WTC11 (cell line): ENCODE measurements at places on chromosomes 6 and 20. TPM values are rescaled to one million over a fixed set of nuclear protein-coding genes. Genes with fewer than 3 reads are reported as not detected.

DNA sequence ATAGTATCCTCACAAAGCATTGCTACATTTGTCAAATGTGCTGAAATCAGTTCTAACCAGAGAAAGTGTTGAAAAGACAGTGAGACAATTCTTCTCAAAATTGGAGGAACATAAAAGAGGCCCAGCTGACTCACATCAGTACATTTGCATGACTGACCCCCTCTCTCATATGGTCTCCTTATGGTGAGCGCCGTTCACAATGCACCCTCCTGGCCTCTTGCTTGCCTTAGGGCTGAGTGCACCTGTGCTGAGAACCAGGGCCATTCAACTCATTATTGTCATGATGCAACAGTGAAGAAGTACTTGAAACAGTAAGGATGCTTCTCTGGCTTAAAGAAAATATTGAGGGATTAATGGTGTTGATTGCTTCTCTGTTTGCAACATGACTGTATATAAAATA lies 375.2 kb upstream of the AGPAT4 start:
- H3K27me3 ChIP-seq, result no peaks in the 10 kb centered on the region; the same call in 1 of the 2 replicates
- no peak for DNase-seq
- H3K4me1 ChIP-seq, result no peaks in the 10 kb centered on the region

GRCh38 chr20:36439040-36439730 lies 102.1 kb upstream of the MYL9 start:
- peaks cover 19% of the 10 kb centered on the region for H3K27me3 ChIP-seq
- no peak overlapping the region for H3K4me3 ChIP-seq
- H3K27ac ChIP-seq, result no peak overlapping the region
- DNase-seq, result peak; percentile 93

HCK gene
- total RNA-seq, result 1.2 to 1.4 TPM (median 1.3 TPM) in 3 replicates

DNA sequence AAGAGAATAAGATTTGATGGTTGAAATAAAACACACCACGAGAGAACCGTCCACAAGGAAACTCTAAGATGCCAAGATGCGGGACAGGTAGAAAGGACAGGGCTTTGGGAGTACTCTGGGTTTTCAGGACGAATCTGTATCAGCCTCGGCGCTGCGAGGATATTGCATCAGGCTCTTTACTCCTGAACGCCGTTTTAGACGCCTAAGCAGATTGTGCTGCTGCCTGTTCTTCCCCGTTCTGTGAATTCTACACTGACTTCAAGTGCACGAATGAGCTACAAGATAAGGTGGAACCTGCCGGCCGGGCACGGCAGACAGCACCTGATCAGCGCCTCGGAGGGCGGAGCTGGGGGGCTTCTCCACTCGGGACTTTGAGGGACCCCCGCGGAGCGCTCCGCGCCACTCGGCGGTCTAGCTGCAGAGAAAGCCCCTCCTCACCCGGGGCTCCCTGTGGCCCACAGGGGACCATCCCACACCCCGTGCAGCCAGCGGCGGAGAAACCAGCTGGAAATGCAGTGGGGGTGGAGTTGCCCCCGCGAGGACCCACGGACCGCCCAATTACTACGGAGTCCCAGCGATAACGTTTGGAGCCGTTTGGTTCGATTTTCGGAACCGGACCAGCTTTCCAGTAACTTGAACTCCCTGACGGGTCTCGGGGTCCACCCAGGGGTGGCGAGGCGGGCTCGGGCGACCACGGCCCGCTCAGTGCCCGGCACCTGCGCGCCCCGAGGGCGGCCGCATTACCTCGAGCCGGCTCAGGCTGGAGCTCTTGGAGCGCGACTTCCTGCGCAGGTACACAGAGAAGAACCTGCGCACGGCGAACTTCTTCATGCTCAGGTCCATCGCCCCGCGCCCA lies 646 bp downstream of the RPS6KA2 start:
- H3K4me1 ChIP-seq, result peaks cover 63% of the 10 kb centered on the region
- H3K36me3 ChIP-seq, result no peaks in the 10 kb centered on the region
- no peak overlapping the region for H3K27ac ChIP-seq

- no peak overlapping the region for H3K4me3 ChIP-seq
- no peaks in the 10 kb centered on the region for H3K27me3 ChIP-seq
- no peaks in the 10 kb centered on the region for H3K4me1 ChIP-seq
- H3K27ac ChIP-seq, result no peak overlapping the region
These were observed 21.0 kb upstream of the LAMA4 start for GRCh38 chr6:112275365-112275764.

RTEL1 gene
- 39.3 to 44.9 TPM (median 40.5 TPM) in 3 replicates for total RNA-seq

DNA sequence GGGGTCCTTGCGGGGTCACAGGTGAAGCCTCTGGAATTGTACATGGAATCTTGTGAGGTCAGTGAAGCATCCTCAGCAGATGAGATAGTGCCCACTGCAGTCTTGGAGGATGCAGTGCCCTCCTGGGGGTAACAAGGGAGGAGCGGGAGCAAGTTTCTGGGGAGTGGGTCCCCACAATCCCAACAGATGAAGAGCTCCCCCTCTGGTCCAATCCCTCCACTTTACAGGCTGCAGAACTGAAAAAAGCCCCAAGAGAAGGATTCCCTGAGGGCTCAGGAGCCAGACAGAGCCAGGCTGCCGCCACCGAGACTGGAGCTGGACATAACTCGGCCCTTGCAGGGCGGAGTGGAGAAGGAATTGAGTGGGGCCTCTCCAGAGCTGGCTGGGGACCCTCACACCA lies 52.4 kb downstream of the TTI1 start:
- H3K36me3 ChIP-seq, result peaks cover 16% of the 10 kb centered on the region
- no peak overlapping the region for H3K4me3 ChIP-seq
- peaks cover 19% of the 10 kb centered on the region for H3K4me1 ChIP-seq
- no peak for DNase-seq

DNA sequence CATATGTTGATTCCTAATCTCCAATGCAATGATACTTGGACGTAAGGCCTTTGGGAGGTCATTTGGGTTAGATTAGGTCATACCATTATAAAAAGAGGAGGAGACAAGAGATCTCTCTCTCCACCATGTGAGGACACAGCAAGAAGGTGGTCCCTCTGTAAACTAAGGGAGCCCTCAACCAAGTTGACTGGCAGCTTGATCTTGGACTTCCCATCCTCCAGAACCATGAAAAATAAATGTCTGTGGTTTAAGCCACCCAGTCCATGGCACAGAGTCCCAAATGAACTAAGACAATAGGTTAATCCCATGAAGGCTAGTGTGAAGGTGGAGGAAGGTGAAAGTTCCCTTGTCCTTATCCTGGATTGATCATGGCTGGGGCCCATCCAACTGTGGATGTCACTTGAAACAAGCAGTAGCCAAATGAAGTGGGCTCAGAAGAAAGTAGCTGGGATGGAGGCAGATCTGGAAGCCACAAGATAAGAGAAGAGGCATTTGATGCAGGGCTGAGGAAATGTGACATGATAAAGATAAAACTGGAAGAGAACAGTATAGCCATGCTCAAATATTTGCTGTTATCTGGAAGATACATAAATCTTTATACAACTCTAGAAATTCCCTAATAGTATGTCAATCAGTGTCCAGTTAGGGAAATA lies 99.9 kb downstream of the BANF2 start:
- no peaks in the 10 kb centered on the region for H3K27me3 ChIP-seq
- 0 out of 2 replicates have a peak, but pooled peaks cover 7% of the 10 kb centered on the region for H3K4me1 ChIP-seq
- peaks cover 24% of the 10 kb centered on the region for H3K36me3 ChIP-seq
- H3K27ac ChIP-seq, result no peak overlapping the region
- DNase-seq, result no peak
